ENCODE measurements at places on chromosomes 13 and 19.

DNA sequence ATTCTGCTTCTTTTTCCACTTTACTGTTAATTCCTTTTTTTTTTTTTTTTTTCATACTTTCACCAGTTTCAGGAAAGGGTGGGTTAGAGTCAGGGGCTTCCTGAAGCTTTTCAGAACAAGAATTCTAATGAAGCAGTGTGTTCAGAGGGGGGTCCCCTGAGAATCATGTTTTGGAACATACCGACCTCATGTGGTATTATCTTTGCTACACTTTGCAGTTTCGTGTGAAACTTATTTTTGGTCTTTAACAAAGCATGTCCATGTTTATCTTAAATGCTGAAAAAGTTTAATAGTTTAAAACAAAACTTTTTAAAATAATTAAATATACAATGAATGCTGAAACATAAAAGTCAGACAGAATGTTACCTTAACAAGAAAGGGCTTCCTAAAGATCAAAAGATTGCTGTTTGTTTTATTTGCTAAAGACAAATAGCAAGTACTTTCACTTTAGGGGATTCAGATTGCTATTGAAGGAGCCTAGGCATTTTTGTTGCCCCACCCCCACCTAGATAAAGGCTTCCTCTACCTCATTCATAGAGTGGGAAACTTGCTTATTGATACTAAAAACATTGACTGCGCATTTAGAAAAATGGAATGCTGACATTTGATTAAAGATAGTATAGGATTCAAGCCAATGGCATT lies 21.1 kb upstream of the POMP start:
- no peak for DNase-seq

DNA sequence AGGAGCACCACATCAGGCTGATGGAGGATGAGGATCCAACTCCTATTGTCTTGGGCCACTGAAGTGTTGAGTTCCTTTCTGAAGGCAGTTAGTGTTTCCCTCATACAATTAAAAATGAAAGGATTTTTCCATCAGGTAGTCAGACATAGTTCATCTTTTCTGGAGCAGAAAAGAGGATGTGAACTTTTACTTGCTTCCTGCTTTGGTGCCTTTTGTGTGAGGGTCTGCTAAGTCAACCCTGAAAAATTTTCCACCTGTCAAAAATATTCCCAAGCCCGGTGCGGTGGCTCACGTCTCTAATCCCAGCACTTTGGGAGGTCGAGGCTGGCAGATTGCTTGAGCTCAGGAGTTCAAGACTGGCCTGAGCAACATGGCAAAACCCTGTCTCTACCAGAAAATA lies 43.9 kb downstream of the RGCC start:
- DNase-seq: no peak

GRCh38 chr13:52711286-52711685 lies 28.3 kb downstream of the CNMD start:
- no peak for DNase-seq

DNA sequence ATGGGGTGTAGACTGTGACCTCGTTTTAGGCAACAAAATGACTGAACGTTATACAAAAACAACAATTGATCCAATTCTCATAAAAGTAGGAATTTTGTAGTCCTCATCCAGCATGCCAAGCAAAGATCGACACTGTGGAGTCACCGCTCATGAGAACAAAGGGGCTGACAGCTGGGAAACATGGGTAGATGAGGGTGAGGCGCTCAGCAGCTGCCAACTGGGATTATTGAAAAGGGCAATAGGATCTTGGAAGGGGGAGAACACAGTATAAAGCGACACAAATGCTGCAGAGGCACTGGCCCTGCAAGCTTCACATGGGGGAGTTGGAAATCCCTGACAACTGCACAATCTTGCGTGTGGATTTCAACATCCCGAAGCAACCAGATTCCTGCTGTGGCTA lies 5.4 kb upstream of the ZNF765 start:
- DNase-seq: no peak

- DNase-seq: no peak
These were observed 286.2 kb downstream of the NDFIP2 start for GRCh38 chr13:79767126-79767525.

GRCh38 chr13:26599403-26599802 lies 41.9 kb downstream of the WASF3 start:
- DNase-seq: no peak

- no peak for DNase-seq
These were observed 651 bp downstream of the OXGR1 start for GRCh38 chr13:96993634-96994016.

DNA sequence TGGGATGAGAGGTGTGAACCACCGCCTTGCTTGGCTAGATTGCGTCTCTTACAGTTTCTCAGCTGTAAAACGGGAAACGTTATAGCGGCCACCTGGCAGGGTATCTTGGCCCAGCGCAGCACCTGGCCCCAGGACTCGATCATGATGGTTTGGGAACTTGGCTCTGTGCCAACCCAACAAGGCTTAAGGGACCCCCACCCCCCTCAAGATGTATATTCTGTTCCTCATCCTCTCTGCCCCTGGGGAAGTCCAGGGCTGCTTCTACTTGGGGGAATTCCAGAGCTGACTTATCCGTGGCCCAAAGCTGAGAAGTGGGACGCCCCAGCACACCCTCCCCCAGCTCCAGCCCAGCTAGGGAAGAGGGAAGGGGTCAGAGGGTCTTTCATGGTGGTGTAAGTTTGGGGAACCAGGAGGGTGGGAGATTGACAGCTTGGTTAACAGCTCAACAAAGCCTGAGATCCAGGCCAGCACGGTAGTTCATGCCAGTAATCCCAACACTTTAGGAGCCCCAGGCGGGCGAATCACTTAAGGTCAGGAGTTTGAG lies 695 bp downstream of the ICAM1 start:
- no peak for DNase-seq

- peak; percentile 24 for DNase-seq
These were observed 10.0 kb downstream of the DPF1 start for GRCh38 chr19:38213911-38214625.

- DNase-seq: no peak
These were observed 46.9 kb downstream of the FGF9 start for GRCh38 chr13:21717817-21718216.
